NCI-H82 (cell line): ENCODE measurements at places on chromosomes 2 and 18.

DNA sequence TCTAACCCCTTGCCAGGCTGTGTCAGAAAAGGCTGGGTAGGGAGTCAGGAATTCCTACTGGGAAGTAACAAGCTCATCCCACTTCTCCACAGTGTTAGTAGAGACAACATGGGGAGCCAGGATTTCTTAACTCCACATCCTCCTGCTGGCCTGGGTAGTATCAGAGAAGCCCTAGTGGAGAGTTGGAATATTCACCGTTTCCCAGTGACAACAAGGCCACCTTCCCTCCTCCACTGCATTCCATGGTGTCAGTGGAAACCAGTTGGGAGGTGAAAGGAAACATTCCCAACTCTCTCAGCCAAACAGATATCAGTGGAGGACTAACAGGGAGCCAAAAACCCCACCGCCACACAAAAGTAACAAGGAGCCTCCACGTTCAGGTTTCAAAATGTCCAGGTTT lies 41.2 kb downstream of the SRD5A2 start:
- no peak for DNase-seq

- no peak for DNase-seq
Measured at GRCh38 chr2:881204-881918, 69.3 kb upstream of the SNTG2 start.

DNA sequence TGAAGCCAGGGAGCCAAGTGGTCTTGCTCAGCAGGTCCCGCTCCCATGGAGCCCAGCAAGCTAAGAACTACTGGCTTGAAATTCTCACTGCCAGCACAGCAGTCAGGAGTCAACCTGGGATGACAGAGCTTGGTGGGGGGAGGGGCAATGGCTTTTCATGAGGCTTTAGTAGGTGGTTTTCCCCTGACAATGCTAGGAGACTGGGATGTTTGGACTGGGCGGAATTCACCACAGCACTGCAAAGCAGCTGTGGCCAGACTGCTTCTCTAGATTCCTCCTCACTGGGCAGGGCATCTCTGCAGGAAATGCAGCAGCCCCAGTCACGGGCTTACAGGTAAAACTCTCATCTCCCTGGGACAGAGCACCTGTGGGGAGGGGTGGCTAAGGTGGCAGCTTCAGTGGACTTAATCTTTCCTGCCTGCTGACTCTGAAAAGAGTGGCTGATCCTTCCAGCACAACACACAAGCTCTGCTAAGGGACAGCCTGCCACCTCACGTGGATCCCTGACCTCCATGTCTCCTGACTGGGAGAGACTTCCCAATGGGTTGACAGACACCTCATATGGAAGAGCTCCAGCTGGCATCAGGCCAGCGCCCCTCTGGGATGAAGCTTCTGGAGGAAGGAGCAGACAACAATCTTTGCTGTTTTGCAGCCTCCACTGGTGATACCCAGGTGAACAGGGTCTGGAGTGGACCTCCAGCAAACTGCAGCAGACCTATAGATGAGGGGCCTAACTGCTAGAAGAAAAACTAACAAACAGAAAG lies 349.7 kb upstream of the ST6GAL2 start:
- DNase-seq = peak; percentile 1

DNA sequence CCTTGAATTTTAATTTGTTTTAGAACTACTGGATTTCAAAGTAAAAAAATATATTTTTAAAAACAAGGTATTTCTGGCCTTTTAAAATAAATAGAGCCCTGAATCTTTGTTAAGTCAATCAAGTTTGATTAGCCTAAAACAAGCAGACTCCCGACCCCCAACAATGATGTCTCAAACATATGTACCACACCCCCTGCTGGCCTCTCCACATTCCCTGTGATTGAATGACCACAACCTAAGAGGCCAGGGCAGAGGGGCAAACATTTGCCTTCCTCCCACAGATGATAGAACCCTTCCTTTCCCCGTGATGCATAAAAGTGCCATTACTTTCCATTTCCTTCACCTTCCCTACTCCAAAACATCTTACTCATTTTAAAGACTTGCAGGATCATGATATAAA lies 130.9 kb downstream of the STK39 start:
- DNase-seq = peak; percentile 72

GRCh38 chr2:120983344-120983743 lies 247.7 kb downstream of the GLI2 start:
- no peak for DNase-seq

- no peak for DNase-seq
Measured at GRCh38 chr2:163266772-163267171, 428.2 kb upstream of the KCNH7 start.

GRCh38 chr18:63346031-63346430 lies 21.0 kb downstream of the KDSR start:
- DNase-seq = no peak
